Lower lobe of right lung (tissue), 2 donors: ENCODE measurements at places on chromosomes 5 and 9.

- H3K36me3 ChIP-seq, result no peaks in the 10 kb centered on the region
- H3K4me1 ChIP-seq, result no peaks in the 10 kb centered on the region
- DNase-seq, result no peak
- no peak overlapping the region for H3K27ac ChIP-seq
These were observed 89.3 kb upstream of the ADAMTS16 start for GRCh38 chr5:5050801-5051200.

- peaks cover 82% of the 10 kb centered on the region for H3K27me3 ChIP-seq
- peak; percentile 80 for DNase-seq
- H3K36me3 ChIP-seq, result no peaks in the 10 kb centered on the region
- H3K4me3 ChIP-seq, result peak overlapping the region; percentile 50
These were observed 96.5 kb upstream of the LMX1B start for GRCh38 chr9:126516936-126517832.

DNA sequence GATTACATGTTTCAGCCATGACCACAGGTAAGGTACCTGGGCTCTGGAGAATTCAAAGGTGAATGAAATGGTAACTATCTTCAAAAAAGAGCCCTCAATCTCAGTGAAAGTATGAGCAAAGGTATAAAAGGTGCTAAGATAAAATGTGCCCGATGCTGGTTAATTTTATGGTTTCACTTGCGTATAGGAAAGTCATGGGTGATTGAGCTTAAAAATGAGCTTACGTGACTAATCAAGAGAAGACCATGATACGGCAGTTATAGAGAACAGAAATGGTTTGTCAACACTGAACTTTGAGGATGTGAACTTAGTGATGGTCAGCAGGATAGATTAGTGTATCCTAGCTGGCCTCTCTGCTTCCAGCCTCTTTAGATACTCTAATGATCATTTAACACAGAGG, 320.1 kb downstream of the DEPDC1B start:
- no peak overlapping the region for H3K27ac ChIP-seq
- no peaks in the 10 kb centered on the region for H3K36me3 ChIP-seq
- H3K27me3 ChIP-seq, result no peaks in the 10 kb centered on the region
- no peaks in the 10 kb centered on the region for H3K4me1 ChIP-seq
- DNase-seq, result no peak
- no peak overlapping the region for H3K4me3 ChIP-seq

GRCh38 chr5:8436924-8437323, 568.0 kb downstream of the MTRR start:
- no peak overlapping the region for H3K27ac ChIP-seq
- H3K4me3 ChIP-seq, result no peak overlapping the region
- H3K4me1 ChIP-seq, result no peaks in the 10 kb centered on the region
- no peak for DNase-seq
- no peaks in the 10 kb centered on the region for H3K36me3 ChIP-seq
- H3K27me3 ChIP-seq, result no peaks in the 10 kb centered on the region

- no peaks in the 10 kb centered on the region for H3K4me1 ChIP-seq
- no peaks in the 10 kb centered on the region for H3K36me3 ChIP-seq
- no peak for DNase-seq
- no peak overlapping the region for H3K27ac ChIP-seq
- no peak overlapping the region for H3K4me3 ChIP-seq
These were observed 177.1 kb downstream of the NFIB start for GRCh38 chr9:14136646-14137370.
